ENCODE measurements at places on chromosomes 16 and 17.
A peak's percentile ranks its signal among the peaks of the same experiment; 100 is the strongest.

DNA sequence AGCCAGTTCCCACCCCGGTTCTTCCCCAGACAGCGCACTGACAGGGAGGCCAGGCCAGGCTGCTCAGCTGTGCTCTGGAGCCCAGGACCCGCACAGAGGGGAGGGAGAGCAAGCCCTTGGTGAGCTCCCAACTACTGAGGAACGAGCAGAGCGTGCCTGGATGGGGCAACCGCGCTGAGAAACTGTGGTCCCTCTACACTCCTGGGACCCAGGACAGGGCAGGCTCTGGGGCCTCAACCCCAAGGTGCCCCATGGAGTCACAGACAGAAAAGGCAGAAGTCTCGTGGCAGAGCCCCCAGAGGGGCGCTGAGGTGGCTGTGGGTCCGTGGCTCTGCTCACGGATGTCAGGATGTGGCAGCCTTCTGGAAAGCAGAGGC lies 16.3 kb downstream of the SLX4 start:
- H3K27ac ChIP-seq: no peak overlapping the region
- H3K27me3 ChIP-seq: no peaks in the 10 kb centered on the region
- DNase-seq: no peak
- H3K36me3 ChIP-seq: peaks cover 34% of the 10 kb centered on the region

DNA sequence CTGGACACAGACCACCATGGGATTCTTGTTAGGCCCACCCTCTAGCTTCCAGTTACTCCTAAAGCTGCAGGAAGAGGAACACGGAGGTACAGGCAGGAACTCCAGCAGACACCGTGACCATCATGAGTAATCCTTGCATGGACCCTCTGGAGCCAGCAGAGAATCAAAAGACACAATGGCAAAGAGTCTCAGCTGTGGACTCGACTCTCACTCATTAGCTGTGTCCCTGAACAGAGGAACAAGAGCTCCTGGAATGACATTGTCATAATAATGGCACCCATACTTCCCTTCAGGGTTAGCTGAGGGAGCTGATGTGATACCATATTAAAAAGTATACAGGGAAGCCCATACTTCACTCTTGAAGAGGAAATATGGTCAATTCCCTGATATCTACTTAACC lies 176.3 kb upstream of the ASIC2 start:
- no peak for DNase-seq
- no peaks in the 10 kb centered on the region for H3K36me3 ChIP-seq
- no peaks in the 10 kb centered on the region for H3K27me3 ChIP-seq
- peak overlapping the region; percentile 68 for H3K27ac ChIP-seq

DNA sequence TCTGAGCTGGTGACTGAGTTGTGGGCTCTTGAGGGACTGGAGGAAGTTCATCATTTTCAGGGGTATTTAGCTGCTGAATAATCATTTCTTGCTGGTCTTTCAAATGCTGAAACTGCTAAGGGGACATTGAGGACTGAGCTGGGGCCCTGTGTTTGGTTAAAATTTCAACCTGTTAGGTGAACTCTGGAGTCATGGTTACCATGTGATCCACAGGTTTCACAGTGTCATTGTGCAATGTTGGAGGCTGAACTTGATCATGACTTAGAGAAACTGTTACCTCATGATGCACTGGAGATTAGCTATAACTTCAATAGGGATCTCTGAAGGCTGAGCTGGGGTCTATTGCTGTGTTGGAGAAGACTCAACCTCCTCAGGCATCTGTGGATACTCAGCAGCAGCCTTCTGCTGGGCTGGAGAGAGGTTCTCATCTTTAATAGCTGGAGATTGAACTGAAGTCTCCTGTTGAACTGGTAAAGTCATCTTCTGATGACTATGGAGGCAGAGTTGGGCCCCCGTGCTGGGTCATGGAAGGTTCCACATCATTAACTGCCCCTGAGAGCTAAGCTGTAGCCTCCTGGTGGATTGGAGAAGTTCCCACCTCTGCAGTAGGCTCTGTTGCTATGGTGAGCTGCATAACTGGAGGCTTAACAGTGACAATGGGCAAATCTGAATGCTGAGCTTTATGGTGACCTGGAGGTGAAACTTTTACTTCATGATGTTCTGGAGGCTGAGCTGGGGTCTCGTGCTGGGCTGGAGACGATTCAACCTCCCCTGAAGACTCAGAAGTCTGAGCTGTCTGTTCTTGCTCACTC lies 15.2 kb downstream of the RDM1 start:
- no peak for DNase-seq
- H3K36me3 ChIP-seq: no peaks in the 10 kb centered on the region
- H3K27ac ChIP-seq: no peak overlapping the region

DNA sequence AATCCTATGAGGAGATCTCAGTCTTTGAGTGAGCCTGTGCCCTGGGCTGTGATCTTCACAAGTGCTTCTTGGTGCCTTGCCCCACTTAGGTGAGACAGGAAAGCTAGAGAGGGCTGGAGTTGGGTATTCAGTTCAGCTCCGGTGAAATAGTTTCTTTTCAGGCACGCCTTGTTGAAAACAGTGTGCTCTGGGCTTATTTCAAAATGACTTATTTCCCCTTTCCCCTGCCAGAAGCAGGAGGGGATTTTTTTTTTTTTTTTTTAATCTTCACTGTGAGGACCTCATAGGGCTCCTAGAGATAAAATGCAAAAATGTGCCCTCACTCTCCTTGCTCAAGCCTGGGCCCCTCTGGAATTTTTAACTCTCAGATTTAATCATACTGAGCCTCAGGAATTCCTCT lies 27.2 kb downstream of the MOSMO start:
- no peak overlapping the region for H3K27ac ChIP-seq
- DNase-seq: no peak
- H3K36me3 ChIP-seq: peaks cover 34% of the 10 kb centered on the region
- H3K27me3 ChIP-seq: no peaks in the 10 kb centered on the region
- no peaks in the 10 kb centered on the region for H3K4me1 ChIP-seq
- no peak overlapping the region for H3K4me3 ChIP-seq

DNA sequence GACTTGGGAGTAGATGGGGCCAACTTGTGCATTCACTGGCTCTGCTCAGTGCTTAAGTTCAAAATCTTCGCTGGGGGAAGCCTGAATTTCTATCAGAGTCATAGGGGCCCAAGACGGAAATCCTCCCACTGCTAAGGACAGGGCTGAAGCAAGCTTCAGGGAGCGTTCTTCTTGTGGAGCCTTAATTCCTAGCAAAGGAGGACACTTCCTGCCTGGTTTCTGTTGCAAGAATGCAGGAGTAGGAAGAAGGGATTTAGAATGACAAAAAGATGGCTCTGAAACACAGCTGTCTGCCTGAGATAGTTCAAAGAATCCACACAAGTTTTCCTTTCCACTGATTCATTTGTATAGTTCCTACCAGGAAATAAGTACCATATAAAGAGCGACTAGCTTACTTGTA lies 26.4 kb downstream of the PSME3IP1 start:
- H3K4me1 ChIP-seq: no peaks in the 10 kb centered on the region
- no peaks in the 10 kb centered on the region for H3K27me3 ChIP-seq
- H3K4me3 ChIP-seq: no peak overlapping the region
- H3K27ac ChIP-seq: no peak overlapping the region

GRCh38 chr16:14560523-14560922 lies 69.5 kb downstream of the PARN start:
- H3K36me3 ChIP-seq: 0 out of 2 replicates have a peak, but pooled peaks cover 3% of the 10 kb centered on the region
- no peaks in the 10 kb centered on the region for H3K27me3 ChIP-seq
- H3K27ac ChIP-seq: no peak overlapping the region
- H3K4me3 ChIP-seq: no peak overlapping the region
- DNase-seq: no peak

- no peaks in the 10 kb centered on the region for H3K27me3 ChIP-seq
- no peak for DNase-seq
- peak overlapping the region; percentile 14 for H3K27ac ChIP-seq
- no peaks in the 10 kb centered on the region for H3K36me3 ChIP-seq
These were observed 430 bp downstream of the BCAS3 start for GRCh38 chr17:60678118-60678444.

DNA sequence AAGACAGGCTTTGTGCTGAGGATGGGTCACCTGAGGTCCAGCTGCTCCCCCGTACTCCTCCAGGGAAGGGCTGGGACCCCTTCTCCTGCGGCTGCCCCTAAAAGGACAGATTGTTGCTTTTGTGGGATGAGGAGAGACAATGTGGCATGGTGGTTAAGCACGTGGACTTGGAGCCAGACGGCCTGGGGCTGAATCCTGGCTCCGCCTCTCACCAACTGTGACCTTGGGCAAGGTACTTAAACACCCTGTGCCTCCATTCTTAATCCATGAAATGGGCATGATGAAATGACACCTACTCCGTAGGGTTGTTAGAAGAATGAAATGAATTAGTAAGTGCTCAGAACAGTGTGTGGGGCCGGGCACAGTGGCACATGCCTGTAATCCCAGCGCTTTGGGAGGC lies 39.6 kb upstream of the PLCG2 start:
- DNase-seq: no peak
- H3K4me3 ChIP-seq: no peak overlapping the region

GRCh38 chr17:29844339-29845048 lies 85.5 kb downstream of the SSH2 start:
- no peak overlapping the region for H3K4me3 ChIP-seq
- H3K36me3 ChIP-seq: peaks cover 25% of the 10 kb centered on the region
- H3K27ac ChIP-seq: no peak overlapping the region
- H3K4me1 ChIP-seq: peaks cover 44% of the 10 kb centered on the region

DNA sequence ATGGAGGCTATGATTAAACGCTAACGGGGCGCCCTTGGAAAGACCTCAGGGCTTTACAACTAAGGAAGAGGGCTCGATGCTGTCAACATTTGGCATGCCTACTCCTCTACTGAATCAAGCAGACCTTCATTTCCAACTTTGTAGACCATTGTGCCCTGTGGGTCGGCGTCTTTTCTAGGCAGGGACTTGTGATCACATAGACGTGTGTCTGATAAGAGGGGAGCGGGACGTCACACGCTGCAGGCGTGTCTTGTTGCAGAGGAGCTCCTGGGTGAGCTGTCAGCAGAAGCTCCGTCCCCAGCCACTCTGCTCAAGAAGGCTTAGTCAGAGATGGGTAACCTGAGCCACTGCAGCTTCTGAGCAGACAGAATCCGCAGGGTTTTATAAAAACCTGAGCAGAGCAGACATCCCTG lies 2.8 kb downstream of the MAPK8IP3 start:
- H3K27ac ChIP-seq: no peak overlapping the region
- H3K27me3 ChIP-seq: no peaks in the 10 kb centered on the region
- no peak for DNase-seq
- H3K36me3 ChIP-seq: peaks cover 36% of the 10 kb centered on the region

DNA sequence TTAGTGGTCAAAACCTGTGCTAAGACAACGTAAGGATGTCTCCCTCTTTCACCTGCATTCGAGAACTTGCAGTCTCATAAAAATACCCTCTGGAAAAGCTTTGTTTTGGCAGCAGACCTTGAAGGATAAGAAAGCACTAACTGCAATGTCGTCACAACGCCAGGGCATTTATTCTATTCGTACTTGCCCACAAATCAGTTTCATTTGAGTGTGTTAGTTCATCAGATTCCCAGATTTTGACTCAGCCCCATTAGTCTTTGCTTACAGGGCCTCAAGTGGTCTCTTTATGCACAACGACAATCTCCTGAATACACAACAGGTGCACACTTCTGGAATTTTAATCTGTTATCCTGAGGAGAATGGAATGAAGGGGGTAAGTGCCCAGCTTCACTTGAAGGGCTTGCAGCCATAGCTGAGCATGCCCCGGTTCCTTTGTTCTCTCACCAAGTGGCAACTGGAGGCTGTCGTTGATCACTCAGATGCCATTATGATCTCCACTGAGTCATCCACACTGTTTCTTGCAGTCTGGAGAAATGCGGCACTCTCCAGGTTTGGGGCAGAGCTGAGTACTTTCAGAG lies 58.8 kb downstream of the CLEC19A start:
- no peaks in the 10 kb centered on the region for H3K36me3 ChIP-seq
- H3K27me3 ChIP-seq: no peaks in the 10 kb centered on the region
- H3K4me3 ChIP-seq: no peak overlapping the region
- no peak for DNase-seq

DNA sequence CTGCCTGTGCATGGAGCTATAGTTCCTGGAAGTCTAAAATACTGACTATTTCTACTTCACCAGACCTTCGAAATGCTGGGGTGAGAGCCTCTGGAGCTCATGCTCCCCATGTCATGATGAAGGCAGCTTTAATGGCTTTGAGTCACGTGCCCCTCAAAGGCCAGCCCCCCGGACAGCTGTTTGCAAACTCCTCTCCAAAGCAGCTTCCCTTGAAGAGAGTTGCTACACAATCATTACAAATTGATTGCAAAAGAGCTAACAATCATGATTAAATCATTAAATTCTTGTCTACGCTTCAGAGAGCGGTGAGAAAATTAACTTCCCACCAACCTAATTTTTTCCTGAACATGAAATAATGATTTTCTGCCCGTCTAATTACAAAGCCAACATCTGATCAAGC lies 134.8 kb upstream of the IRX6 start:
- no peak overlapping the region for H3K4me3 ChIP-seq
- H3K27me3 ChIP-seq: no peaks in the 10 kb centered on the region
- no peak for DNase-seq
- no peaks in the 10 kb centered on the region for H3K4me1 ChIP-seq

DNA sequence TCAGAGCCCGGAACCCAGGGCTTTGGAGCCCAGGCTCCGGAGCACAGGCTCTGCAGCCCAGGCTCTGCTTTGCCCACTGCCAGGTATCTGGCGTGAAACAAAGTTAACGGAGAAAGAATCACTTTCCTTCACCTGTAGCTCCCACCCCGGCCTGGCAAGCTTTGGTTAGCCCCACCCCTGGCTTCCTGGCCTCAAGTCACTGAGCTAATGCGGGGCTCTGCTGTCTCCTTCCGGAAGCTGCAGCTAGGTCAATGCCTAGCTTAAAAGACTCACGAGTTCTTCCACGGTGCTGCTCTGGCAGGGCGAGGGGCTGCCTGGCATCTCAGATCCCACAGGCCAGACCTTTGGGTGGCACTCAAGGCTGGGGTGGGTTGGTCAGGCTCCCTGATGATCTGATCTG lies 21.1 kb upstream of the SPPL2C start:
- no peak for DNase-seq
- no peak overlapping the region for H3K27ac ChIP-seq
- no peaks in the 10 kb centered on the region for H3K36me3 ChIP-seq
- H3K4me1 ChIP-seq: no peaks in the 10 kb centered on the region
- H3K27me3 ChIP-seq: peaks cover 89% of the 10 kb centered on the region
- H3K4me3 ChIP-seq: no peak overlapping the region

GRCh38 chr17:19867079-19867328 lies 732 bp downstream of the ULK2 start:
- H3K4me1 ChIP-seq: peaks cover 18% of the 10 kb centered on the region
- peaks cover 11% of the 10 kb centered on the region for H3K36me3 ChIP-seq
- no peaks in the 10 kb centered on the region for H3K27me3 ChIP-seq
- peak; percentile 64 for DNase-seq

- peaks cover 15% of the 10 kb centered on the region for H3K27me3 ChIP-seq
- no peaks in the 10 kb centered on the region for H3K36me3 ChIP-seq
- no peak overlapping the region for H3K4me3 ChIP-seq
- no peak overlapping the region for H3K27ac ChIP-seq
- H3K4me1 ChIP-seq: peaks cover 4% of the 10 kb centered on the region
- DNase-seq: no peak
These were observed 33.0 kb downstream of the NGFR start for GRCh38 chr17:49527927-49528651.

- no peaks in the 10 kb centered on the region for H3K27me3 ChIP-seq
- H3K4me3 ChIP-seq: no peak overlapping the region
- no peak for DNase-seq
- H3K27ac ChIP-seq: no peak overlapping the region
These were observed 9.2 kb downstream of the STXBP4 start for GRCh38 chr17:54977744-54978143.

GRCh38 chr17:77742579-77742978 lies 215.9 kb upstream of the TNRC6C start:
- no peak overlapping the region for H3K27ac ChIP-seq
- H3K27me3 ChIP-seq: no peaks in the 10 kb centered on the region
- no peaks in the 10 kb centered on the region for H3K4me1 ChIP-seq
